GM04503 (cell line): ENCODE measurements at places on chromosomes 2 and 18.

DNA sequence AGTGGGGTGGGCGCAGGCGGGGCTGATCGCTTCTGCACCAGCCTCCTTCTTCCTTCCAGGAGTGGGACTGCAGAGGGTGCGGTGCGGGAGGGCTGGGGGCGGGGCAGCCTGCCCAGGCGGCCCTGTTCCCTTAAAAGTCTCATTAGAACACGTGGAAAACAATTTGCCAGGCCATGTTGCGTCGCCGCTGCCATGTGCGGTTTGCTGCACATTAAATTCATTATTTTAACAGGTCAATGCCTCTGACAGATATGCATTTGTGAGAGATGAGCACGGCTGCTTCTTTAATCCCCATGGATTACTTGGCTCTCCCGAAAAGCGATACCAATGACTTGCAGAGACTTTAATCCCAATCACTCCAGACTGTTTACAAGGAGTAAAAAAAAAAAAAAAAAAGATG lies 139.0 kb downstream of the CELF4 start:
- DNase-seq, result no peak

DNA sequence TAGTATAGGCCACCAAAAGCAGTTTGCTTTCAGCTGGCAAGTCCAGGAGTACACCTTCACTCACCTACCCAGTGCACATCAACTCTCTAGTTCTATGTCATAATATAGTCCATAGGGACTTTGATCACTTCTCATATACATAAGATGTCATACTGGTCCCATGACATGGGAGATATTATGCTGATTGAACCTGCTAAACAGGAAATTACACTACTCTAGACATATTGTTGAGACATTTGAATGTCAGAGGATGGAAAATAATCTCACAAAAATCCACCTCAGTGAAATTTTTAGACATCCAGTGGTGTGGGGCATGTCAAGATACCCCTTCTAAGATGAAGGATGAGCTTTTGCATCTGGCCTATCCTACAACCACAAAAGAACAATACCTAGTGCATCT lies 322.5 kb downstream of the EN1 start:
- no peak for DNase-seq

DNA sequence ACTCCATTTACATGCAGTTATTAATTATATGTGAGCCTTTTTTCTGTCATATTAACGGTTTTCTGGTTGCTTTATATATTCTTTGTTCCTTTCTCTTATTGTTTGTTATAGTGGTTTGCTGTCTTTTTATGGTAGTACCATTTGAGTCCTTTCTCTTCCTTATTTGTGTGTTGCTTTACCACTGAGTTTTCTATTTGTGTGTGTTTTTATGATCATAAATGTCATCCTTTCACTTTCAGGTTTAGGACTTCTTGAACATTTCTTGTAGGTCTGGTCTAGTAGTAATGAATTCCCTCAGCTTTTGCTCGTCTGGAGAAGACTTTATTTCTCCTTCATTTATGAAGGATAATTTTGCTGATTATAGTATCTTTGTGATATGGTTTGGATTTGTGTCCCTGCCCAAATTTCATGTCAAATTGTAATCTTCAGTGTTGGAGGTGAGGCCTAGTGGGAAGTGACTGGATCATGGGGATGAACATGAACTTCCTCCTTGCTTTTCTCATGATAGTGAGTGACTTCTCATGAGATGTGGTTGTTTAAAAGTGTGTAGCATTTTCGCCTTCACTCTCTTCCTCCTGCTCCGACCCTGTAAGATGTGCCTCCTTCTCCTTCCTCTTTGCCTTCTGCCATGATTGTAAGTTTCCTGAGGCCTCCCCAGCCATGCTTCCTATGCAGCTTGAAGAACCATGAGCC lies 11.5 kb downstream of the GCC2 start:
- DNase-seq, result no peak

- no peak for DNase-seq
These were observed 145.9 kb downstream of the CALCRL start for GRCh38 chr2:187302116-187302515.

DNA sequence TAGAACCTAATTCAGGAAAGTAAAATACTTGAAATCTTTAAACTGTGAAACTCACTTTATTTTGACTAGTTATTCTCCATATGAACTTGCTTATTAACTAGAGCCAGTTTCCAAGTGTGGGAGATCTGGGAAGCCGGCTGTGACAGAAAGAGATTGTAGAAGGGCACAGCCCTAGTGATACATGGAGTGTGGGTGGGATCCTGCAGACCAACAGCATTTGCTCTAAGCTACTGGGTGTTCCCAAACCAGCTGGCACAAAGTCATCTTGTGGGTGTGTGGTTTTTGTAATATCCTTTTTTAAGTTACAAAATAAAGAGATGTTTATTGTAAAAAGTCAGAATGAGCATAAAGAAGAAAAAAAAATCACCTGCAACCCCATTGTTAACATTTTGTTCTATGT lies 3.4 kb downstream of the DUSP19 start:
- DNase-seq, result no peak

DNA sequence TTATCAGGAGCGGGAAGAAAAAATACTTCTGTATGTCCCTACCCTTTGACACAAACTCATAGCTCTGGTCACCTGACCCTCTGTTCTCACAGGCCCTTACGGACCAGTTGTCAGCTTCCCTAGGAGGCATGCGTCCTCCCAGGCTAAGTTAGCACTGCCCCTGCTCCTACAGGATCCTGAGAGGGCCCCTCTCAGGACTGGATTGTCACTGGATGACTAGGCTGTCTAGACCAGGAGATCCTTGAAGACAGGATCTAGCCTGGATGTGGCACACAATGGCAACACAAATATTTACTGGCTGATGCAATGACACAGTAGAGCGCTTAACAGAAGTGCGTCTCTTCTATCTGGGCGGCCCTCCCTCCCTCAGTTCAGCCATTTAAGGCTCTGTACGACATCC lies 7.7 kb downstream of the FAM228A start:
- DNase-seq, result no peak

GRCh38 chr2:83388804-83389203 lies 1070.3 kb downstream of the SUCLG1 start:
- no peak for DNase-seq

DNA sequence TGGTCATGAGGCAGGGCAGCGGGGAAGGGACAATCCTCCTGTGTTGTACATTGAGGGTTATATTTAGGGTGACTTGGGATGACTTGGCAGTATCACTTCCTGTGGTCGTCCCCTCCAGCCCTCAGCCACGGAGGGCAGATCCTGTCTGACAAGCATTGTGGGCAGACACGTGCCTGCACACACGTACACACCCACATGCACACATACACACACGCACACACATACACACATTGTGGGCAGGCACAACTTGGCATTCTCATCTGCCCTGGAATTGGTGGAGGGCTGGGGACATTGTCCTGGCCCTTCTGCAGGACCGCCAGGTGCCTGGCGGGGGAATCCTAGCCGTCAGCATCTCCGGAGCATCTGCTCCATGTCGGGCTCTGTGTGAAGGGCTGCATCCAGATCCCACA lies 47.6 kb downstream of the ODC1 start:
- no peak for DNase-seq
